ENCODE measurements at places on chromosomes 7 and 10.

DNA sequence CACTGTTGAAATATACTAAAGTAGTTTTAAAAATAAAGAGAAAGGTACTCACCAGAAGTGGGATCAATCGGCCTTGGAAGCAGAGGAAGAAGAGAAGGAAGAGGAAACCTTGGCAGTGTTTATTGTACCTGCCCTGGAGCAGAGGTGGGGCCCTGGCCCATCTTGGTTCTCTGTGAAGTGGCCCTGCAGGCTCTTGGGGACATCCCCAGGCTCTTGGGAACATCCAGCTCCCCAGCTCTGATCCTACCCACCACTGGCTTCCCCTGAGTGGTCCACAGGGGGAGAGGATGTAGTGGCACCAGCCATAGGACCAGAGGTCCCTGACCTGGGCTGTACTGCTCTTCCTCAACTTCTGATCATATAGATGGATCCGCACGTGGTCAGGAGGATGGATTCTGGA is 22.3 kb upstream of the RET start:
- no peak for DNase-seq

- no peak for DNase-seq
Observed at GRCh38 chr7:55588976-55589604, 16.8 kb upstream of the VOPP1 start.

- no peak for DNase-seq
Observed at GRCh38 chr10:48406658-48407057, 100.2 kb downstream of the MAPK8 start.

GRCh38 chr7:155889636-155890511 is 77.6 kb upstream of the SHH start:
- DNase-seq: no peak

GRCh38 chr10:68598978-68599770 is 39.0 kb downstream of the TET1 start:
- no peak for DNase-seq

- no peak for DNase-seq
Observed at GRCh38 chr10:92891885-92892690, 43.8 kb downstream of the EXOC6 start.

GRCh38 chr10:48332166-48332870 is 25.8 kb downstream of the MAPK8 start:
- DNase-seq: no peak

DNA sequence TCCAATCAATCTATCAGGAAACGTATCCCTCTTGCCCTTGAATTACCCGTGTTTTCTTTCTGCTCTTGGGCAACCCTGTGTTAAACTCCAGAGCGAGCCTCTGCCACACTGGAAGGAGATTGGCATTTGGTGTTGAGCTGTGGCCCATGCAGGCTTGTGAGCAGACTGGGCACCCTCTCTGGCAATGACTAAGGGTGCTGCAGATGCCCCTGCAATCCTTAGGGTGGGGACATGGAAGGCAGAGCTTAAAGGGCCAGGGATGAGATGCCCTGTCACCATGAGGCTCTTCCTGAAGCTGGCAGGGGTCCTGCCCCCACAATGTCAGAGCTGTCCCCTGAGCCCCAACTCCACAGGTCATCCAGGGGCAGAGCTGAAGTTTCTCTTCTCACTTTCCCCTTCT is 19.5 kb upstream of the FAM180A start:
- no peak for DNase-seq

DNA sequence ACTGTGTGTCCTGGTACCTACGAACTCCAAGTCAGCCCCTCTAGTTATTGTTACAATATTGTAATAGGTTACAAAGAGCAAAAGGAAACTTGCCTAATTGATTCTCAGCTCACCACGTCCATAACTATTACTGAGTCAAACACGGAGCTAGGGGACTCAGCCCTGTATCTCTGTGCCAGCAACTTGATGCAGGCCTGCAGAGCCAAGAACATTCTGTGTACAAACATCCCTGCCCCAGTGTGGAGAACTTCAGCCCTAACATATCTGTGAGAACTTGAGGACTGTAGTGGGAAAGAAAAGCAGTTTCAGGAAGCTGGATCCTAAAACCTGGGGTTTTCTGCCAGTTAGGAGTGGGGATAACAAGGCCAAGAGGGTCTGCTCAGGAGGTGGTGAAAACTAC is 114.9 kb upstream of the PRSS58 start:
- DNase-seq: no peak

DNA sequence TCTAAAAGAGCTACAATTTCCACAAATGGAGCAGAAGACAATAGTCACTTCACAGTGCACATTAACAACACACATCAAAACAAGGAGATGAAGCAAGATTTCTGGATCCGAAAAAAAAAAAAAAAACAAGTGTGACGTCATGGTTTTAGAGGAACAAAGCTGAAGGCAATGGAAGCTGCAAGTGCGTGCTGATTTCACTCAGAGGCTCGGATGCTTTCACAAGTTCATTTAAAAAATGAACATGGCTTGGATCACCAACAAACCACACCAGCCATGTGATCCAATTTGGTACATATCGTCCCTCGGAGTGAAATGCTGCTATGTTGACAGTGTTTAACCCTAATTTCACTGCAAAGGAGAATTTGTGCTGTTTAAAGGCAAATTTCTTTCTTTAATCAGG is 337.0 kb upstream of the PRKCQ start:
- DNase-seq: no peak

DNA sequence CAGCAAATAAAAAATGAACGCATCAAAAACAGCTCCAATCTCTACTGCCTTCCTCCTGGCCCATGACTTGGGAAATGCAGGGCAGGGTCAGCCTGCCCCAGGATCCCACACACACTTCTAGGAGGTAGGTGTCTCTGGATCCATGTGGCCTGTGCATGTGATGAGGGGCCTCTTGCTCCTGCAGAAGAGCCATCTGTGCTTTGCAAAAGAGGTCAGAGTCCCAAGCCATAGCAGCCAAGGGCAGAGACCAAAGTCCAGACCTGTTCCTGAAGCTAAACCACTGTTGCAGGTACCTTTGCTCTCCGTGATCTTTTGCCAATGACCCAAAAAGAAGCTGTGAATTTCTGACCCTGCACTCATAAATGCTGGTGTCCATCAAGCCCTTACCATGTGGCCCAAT is 57.1 kb downstream of the KCNMA1 start:
- DNase-seq: no peak

- no peak for DNase-seq
Observed at GRCh38 chr10:111139567-111139966, 62.7 kb downstream of the ADRA2A start.

DNA sequence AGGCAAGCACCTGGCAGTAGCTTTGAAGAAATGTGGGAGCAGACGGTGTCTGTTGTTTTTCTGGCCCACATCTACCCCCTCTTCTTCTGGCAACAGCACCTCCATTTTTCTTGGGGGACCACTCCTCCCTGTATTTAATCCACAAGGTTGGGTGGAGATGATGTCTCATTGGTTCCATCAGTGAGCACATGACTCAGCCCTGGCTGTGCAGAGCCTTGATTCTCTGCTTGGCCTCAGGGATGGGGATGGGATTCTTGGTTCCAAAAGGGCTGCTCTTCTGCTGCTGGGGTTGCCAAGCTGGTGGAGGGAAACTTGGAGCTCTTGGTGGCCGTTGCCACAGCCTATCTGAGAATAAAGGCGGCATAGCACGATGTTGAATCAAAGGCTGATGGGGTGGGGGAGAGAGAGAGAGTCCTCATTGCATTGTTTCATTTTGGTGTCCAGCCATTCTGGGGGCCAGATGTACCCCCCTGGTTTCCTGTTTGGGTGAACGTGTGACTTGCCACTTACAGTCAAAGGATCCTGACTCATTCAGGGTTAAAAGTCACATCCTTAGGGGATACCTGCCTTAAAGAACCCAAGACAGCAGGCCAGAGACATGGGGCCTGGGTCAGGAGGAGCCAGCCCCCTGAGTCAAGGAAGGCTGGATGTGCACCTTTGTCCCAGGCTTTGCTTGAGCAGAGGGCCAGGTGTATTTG is 25.9 kb downstream of the GRK5 start:
- peak; percentile 52 for DNase-seq

GRCh38 chr7:113389112-113389646 is 270.8 kb upstream of the SMIM30 start:
- no peak for DNase-seq

- DNase-seq: no peak
Observed at GRCh38 chr7:83603649-83604048, 45.3 kb downstream of the SEMA3E start.

DNA sequence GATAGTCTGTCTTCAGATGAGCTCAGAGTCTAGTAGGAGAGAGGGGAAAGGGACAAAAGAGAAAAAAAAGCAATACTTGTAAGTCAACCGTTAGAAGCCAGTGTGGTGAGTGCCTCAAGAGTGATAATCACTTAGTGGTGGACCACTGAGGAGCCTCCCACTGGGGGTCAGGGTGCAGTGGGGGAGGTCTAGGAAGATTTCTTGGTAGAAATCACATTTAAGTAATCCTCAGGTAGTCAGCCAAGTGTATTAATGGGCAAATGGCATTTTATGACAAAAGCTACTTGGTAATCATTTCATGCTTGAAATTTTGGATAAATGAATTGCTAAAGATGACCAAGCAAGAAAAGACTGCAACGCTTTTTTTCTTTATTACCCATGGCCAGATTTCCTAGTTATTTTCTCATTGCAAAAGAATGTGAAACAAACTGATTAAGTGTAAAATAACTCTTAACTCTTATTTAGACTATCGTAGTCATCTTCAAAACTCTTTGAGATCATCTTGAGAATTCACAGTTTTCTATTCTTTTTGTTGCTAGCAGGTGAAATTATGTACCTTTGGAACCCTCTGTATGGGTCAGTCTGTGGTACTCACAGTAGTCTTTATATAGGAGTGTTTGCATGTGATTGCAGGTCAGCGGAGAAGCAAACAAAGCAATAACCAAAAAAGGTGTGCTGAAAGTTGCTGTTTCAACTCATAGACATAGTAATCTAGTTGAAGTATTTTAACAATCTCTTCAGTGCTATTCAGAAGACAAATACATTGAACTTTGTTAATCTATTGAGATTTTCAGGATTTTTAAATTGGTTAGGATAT is 63.9 kb downstream of the PPP1R9A start:
- DNase-seq: no peak

GRCh38 chr10:63703740-63704345 is 182.6 kb downstream of the REEP3 start:
- DNase-seq: no peak

DNA sequence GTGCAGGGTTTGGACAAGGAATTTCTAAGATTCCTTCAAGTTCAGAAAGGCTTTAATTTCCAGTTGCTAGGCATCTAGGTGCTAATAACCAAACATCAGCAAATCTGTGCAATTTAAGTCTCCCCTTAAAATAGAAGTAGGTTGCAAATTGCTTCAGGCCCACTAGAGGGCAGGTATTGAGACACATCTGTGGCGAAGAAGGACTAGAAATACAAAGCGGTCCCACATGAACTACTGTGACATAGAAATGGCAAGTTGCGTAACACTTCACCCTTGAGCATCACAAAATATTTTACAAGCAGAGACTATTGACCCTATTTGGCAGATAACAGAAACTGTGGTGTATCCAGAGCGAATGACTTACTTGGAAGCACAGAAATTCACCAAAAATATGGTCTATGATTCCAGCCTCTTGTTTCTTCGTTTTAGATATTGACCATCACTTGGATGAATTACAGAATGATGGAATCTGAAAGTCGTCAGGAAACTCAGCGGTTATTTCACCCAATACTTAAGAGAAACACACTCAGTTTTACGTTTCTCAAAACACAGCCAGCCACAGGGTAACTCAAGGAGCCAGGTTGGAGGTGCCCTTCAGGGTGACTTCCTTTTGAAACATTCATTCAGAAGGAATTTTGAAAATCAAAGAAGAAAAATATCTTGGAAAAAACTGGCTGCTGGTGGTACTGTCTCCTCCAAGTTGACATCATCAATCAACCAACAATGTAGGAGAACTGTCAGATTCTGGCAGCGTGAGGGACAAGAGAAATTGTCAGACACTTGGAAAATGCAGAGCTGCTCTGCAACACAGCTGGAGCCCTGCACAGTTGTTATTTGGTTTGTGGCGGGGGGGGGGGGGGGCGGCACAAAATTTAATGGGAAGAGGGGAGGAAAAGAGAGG is 256.3 kb upstream of the MINDY3 start:
- DNase-seq: no peak

- no peak for DNase-seq
Observed at GRCh38 chr7:148645898-148646297, 52.8 kb upstream of the CUL1 start.

DNA sequence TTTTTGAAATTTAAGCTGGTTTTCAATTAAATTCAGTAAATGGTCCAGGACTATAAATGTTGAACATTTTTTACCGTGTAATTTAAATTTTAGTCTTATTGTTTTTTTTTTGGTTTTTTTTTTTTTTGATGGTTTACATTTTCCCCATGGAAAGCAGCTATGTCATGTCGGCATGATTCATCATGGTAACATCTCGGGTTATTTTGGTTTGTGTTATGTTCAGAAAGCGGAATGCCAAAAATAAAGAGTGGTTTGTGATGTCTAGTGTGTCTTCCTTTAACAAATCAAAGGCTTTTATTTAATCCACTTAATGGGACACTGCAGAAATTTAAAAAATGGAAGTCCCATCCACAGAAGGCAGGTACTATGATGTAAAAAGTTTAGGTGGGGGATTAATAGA is 58.5 kb downstream of the TRUB1 start:
- no peak for DNase-seq

- DNase-seq: no peak
Observed at GRCh38 chr7:120979765-120980499, 8.6 kb upstream of the CPED1 start.

DNA sequence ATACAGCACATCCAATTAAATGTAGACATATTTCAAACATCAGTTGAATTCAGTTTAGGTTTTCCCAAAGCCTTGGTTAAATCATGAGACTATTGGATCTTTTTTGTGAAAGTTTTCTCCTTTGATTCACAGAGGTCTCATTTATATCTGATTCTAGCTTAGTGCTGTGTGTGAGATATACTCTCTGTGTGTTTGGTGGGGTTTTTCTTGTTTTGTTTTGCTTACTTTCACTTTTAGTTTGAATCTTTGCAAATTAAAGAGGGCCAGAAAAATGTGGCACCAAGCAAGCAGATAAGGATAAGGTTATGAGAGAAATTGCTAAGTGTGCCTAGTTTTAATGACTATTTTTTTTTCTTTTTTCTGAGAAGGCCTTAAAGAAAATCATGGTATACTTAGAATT is 12.6 kb upstream of the OR6B1 start:
- DNase-seq: no peak

- no peak for DNase-seq
Observed at GRCh38 chr7:98058186-98058585, 48.5 kb upstream of the LMTK2 start.

DNA sequence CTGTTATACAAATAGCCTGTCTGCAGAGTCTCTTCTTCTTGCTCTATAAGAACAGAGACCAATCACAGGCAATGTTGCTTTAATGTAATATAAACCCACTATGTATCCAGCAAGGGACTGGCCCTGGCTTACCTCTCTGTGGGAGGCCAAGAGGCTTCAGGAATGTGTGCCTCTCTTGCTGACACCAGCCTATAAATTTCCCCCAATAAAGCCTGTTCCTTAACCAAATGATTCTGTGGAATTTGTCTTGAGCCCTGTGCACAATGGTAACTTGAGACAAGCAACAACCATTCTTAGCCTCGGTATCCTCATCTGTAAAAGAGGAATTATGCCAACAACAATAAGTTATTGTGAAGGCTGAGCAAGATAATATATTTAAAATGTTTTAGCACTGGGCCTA is 563.7 kb downstream of the GRM8 start:
- DNase-seq: no peak

- DNase-seq: no peak
Observed at GRCh38 chr10:117532003-117532385, 10.6 kb upstream of the EMX2 start.
